Inflammatory macrophage treated with lipopolysaccharide for 4 hours (primary cell): ENCODE measurements at places on chromosomes 16 and 17.

- DNase-seq = peak; percentile 71
Measured at GRCh38 chr17:8225813-8226535, 15.6 kb upstream of the AURKB start.

DNA sequence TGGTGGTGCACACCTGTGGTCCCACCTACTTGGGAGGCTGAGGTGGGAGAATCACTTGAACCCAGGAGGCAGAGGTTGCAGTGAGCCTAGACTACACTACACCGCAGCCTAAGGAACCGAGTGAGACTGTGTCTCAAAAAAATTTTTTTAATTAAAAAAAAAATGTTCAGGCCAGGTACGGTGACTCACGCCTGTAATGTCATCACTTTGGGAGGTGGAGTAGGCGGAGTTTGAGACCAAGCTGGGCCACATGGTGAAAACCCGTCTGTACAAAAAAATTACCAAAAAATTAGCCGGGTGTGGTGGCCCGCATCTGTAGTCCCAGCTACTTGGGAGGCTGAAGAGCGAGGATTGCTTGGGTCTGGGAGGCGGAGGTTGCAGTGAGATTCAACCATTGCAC is 3.6 kb upstream of the FAM222B start:
- DNase-seq = no peak

DNA sequence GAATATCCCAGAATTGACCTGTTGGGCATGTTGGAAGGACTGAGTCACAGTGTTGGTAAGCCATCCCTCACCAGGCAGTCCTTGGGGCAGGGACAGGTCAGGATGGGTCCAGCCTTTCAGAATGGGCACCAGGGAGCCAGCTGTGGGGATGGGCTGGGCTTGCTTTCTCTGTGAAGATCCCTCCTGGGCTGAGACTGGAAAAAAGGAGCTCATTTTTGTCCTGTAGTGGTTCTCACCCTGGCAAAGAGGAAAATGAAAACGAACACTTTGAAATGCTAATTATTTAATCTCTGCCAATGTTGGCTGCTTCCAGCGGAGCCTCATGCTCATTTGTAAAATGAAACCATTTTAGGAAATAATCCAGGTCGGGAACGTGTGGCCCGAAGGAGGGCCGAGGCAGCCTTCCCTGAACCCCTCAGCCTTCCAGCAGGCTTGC is 237.5 kb upstream of the SALL1 start:
- no peak for DNase-seq

GRCh38 chr17:43634591-43635125 is 27.1 kb downstream of the MEOX1 start:
- DNase-seq = no peak

- DNase-seq = no peak
Measured at GRCh38 chr16:10078541-10078949, 103.7 kb downstream of the GRIN2A start.

- DNase-seq = no peak
Measured at GRCh38 chr17:80689129-80689619, 144.5 kb downstream of the RPTOR start.

DNA sequence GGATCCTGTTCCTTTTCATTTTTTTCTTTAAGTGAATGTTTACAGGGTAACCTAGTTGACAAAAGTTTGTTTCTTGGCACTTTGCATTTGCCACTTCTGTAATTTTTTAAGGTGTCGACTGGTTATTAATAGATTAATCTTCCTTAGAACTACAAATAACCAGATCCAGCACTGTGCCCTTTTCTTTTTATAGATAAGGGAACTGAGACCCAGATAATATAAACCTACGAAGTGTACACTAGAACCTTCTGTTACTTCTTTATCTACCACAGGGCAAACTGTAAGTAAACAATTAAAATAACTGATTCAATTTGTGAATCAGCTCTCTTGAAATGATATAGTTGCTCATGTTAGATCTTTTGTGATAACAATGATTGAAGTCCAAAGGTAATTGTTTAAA is 55.4 kb downstream of the NLK start:
- DNase-seq = no peak
